Camera-type eye (tissue), 1 donor: ENCODE measurements at places on chromosomes 11 and 22. TPM values are rescaled to one million over a fixed set of nuclear protein-coding genes. Genes with fewer than 3 reads are reported as not detected.

Gene NNMT
- total RNA-seq = 2.1 TPM

Gene BLID
- 8.5 TPM for total RNA-seq

Gene KCNJ1
- total RNA-seq = not detected

Gene RASD2
- total RNA-seq = 1.0 TPM

Gene NEU3
- total RNA-seq = 20.1 TPM

Gene DEUP1
- 1.3 TPM for total RNA-seq

Gene CRACR2B
- total RNA-seq = 9.5 TPM

Gene OR51B4
- not detected for total RNA-seq

Gene APOL5
- total RNA-seq = 0.44 TPM

Gene PGA4
- total RNA-seq = 1.1 TPM

Gene OR8D4
- not detected for total RNA-seq

Gene ANKK1
- 0.33 TPM for total RNA-seq

Gene UBASH3B
- 6.5 TPM for total RNA-seq

Gene SGSM1
- 3.6 TPM for total RNA-seq

Gene POU2AF2
- total RNA-seq = not detected

Gene HBE1
- 1.5 TPM for total RNA-seq

Gene KCNQ1OT1
- total RNA-seq = 10.4 TPM

Gene AQP11
- 7.9 TPM for total RNA-seq

Gene GTSE1
- total RNA-seq = 5.7 TPM

Gene CATSPERZ
- 3.1 TPM for total RNA-seq

Gene ABCC8
- 10.6 TPM for total RNA-seq

Gene OR2AG2
- 0.16 TPM for total RNA-seq

Gene THRSP
- total RNA-seq = 3.8 TPM
